ENCODE measurements at places on chromosomes 7 and 10.

DNA sequence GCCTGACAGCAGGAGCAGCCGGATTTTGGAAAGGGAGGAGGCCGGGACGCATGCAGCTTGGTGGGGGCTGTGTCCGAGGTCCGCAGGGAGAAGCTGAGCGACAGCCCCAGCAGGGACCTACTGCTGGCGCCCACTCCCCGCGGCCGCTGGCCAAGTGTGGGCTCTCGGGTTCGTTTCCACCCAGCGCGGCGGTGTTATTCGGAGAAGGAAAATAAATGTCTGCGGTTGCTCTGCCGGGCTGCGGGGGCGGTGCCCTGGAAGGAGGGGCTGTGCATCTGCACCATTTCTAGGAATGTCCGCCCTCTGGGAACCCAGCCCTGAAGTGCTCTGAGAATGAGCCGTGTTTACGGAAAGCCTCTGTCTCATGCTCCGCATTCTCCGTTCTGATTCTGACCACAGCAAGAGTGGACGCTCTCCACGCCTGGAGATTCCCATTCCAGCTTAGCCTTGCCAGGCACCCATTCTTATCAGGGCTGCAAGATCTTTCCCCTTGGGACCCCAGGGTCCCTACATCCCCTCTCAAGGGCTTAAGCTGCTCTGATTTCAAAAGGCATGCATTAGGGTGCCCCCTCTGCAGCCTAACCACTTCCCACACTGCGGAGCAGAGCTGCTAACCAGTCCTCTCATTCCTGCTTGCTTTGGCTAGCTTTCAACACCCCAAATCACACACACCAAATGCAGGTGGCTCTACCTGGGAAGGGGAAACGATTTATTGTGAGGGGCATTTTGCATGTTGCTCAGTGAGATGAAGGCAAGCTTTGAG, 256.6 kb upstream of the GLI3 start:
- DNase-seq = no peak

GRCh38 chr10:123143162-123143824, 4.6 kb upstream of the HMX2 start:
- DNase-seq = no peak

DNA sequence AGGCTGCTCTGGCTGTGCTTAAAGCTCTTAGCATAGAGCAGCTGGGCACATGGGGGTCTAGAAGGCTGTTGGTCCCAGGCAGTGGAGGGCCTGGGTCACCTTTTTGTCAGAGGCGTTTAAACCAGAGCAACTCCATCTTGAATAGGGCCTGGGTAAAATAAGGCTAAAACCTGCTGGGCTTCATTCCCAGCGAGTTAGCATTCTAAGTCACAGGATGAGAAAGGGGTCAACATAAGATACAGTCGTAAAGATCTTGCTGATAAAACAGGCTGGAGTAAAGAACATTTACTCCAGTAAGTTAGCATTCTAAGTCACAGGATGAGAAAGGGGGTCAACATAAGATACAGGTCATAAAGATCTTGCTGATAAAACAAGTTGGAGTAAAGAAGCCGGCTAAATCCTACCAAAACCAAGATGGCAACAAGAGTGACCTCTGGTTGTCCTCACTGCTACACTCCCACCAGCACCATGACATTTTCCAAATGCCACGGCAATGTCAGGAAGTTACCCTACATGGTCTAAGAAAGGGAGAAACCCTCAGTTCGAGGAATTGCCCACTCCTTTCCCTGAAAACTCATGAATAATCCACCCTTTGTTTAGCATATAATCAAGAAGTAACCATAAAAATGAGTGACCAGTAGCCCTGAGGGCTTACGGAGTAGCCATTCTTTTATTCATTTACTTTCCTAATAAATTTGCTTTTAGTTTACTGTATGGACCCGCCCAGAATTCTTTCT, 96.8 kb upstream of the PCBD1 start:
- DNase-seq = no peak

GRCh38 chr7:49852619-49853462, 79.4 kb downstream of the VWC2 start:
- no peak for DNase-seq

DNA sequence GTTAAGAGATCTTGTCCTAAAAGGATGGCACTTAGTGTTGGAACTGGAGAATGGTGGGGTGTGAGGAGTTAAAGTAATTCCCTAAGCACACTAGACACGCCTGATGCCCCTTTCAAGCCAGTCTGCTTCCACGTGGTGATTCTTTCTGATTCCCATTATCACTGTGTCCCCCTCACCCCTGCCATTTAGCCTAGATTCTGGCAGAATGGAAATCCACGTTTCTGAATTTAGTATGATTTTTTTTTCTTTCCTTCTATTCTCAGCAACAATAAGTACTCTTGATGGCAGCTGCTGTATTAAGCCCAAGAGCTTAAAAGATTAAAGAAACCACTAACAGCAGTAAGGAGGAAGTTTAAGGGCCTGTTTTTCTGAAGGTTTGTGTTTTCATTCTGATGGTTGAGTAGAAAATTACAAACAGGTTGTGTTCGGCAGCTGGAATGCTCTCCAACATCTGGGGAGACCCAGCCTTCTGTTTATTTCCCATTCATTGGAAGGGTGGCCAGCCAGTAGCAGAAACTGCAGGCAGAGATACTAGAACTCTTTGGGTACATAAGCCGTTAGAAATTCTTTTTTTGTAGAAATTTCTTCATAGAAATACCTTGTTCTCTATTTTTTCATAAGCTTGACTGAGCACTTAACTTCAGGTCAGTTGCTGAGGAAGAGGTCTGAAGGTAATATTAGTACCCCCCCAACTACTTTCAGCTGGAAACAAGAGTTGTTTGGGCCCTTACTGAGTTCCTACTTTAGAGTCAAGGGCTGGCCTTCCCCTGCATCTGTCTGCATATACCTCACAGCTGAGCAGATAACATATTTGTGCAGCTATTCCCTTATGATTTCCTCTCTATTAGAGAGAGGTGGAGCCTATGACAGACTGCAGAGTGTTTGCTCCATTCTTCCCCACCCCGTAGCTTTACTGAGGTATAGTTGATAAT, 355.1 kb downstream of the AUTS2 start:
- DNase-seq = no peak

DNA sequence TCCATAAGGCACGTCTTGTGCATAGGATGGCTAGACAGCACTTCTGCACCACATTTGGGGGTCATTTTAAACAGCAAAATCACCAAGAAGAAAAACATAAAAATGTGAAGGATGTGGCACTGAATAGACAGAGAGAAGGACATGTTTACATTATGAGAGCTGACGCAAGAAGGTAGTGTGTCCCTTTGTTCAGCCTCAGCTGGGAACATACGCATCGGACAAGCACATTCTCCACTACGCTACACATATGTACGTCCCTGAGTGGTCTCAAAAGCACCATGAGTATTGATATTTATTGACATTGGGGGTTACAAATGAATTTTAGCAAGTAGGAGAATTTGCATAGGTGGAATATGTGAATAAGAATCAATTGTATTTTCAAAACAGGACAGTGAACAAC, 20.2 kb downstream of the DDC start:
- DNase-seq = no peak

DNA sequence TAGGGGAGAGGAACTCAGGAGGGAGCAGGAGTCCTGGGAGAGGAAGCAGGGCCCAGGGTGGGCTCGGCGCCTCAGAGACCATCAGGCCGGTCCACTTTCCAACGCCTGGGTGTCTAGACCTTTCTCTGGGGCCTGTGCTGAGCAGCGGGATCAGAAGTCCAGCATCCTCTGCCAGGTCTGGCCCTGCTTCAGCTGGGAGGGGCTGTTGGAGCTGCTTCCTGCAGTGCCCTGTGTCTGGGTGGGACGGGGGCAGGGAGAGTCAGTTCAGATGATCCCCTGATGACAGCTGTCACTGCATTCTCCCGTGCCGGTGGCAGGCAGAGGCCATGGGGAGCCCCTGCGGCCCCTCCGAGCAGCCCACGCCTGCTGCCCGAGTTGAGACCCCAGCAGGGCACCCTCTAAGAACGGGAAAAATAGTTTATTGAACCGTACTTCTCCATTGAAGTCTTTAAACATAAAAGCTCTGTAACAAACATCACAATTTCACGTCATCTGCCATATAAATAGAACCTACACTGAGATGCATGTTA, 23.3 kb downstream of the AP5Z1 start:
- no peak for DNase-seq

- no peak for DNase-seq
Observed at GRCh38 chr7:67564959-67565358, 568.3 kb downstream of the TYW1 start.

DNA sequence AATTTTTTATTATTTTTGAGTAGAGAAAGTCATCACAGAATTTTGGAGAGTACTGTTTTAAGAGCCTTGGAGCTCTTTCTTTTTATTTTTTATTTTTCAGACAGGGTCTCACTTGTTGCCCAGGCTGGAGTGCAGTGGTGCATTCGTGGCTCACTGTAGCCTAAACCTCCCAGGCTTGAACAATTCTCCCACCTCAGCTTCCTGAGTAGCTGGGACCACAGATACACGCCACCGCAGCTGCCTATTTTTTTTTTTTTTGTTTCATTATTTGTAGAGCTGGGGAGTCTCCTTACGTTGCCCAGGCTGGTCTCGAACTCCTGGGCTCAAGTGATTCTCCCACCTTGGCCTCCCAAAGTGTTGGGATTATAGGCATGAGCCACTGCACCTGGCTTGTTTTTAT, 10.6 kb downstream of the CPA4 start:
- DNase-seq = no peak

- no peak for DNase-seq
Observed at GRCh38 chr10:18378766-18379165, 238.5 kb downstream of the CACNB2 start.

- no peak for DNase-seq
Observed at GRCh38 chr7:111763221-111763801, 201.0 kb upstream of the IMMP2L start.

DNA sequence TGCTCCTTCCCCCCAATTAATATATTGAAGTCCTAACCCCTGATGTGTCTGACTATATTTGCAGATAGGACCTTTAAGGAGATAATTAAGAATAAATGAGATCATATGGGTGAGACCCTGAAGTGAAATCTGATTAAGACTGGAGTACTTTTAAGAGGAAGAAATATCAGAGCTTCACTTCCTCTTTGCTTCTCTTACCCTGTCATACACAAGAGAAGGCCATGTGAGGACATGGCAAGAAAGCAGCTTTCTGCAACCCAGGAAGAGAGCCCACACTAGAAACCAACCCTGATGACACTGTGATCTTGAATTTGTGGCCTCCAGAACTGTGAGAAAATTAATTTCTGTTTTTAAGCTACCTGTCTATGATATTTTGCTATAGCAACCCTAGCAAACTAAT, 44.2 kb downstream of the JMJD1C start:
- DNase-seq = no peak

DNA sequence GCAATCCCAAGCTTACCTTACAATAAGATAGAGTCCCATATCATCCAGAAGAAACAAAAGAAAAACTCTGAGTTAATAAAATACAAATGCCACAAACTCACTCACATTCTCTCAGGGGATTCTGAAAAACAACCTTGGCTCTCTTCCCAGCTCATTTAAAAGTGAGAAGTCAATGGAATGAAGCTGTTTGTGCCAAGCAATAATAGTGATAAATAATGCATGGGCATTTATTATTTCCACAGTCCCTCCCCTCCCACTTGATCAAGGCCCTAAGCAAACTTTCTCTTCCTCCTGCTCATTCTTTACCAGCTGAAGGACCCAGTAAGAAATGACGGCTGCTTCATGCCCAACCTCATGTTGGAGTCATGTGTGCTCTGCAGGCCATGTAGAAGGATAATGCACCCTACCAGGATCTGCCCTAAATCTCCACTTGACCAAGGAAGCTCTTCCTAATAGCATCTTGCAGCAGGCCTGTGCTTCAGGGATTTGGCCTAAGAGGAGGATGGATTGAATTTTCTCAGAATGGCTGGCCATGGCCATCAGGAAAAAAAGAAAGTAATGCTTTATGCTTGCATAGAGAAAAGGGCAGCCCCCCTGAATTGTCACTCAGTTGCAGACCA, 451.3 kb downstream of the GPAM start:
- no peak for DNase-seq

DNA sequence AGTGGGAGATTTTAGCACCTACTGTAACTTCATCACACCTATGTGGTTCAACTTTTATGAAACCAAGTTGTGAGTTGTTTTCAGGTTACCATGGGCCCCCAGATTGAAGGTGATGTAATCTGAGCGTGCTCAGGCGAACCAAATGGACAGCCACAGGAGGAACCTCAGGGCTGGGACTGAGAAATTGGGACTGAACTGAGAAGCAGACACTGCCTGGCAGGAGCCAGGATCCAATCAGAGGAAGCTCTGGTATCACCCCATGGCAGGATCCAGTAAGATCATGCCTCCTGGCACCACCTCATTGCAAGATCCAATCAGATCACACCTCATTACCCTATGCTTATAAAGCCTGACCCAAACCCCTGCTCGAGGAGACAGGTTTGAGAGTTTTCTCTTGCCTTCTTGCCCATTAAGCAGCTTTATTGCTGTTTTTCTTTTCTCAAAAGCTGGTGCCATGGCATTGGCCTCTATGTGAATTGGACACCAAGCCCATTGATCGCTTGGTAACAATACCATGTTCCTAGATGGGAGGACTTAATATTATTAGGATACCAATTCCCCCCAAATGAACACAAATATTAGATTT, 43.2 kb upstream of the GDF10 start:
- DNase-seq = no peak

GRCh38 chr10:119113751-119114732, 10.1 kb downstream of the DENND10 start:
- no peak for DNase-seq

- no peak for DNase-seq
Observed at GRCh38 chr10:7464691-7465090, 53.9 kb upstream of the SFMBT2 start.

GRCh38 chr7:132907380-132907940, 174.4 kb downstream of the CHCHD3 start:
- no peak for DNase-seq

GRCh38 chr10:119268428-119268827, 61.1 kb downstream of the GRK5 start:
- DNase-seq = no peak

DNA sequence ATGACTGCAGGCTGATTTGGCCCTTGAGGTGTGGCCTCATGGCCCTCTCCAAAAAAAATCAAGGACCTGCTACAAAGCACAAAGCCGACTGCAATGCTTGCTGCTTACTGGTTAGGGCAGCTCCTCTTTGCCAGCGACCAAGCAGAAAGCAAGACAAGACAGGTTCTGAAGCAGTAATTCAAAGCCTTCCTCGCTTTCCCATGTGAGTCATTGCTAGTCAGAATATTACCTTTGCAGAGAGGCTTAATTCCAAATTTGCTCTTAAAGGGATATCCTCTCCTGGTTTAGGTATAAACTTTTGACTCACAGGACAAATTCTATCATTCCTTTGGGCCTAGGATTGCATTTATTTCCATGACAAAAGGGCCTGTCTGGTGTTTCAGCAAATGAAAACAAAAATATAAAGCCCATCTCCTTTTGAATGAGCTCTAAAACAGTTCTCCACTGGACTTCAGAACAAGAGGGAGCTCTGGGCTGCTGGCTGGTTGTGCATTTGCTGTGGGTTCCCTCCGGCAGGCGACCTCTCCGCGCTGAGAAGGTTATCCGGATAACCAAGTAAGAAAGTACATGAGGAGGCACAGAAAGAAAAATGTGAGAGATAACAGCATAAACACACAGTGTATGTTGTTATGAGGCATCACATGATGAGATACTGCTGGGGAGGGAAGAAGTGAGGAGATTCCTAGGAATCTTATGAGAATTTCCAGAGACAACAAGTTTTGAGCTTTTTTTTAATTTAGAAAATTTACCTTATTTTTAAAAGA, 90.8 kb downstream of the EGFR start:
- DNase-seq = no peak

GRCh38 chr7:121420976-121421375, 24.9 kb upstream of the FAM3C start:
- no peak for DNase-seq

Data from CD8-positive, alpha-beta memory T cell (primary cell).